Pulmonary artery endothelial cell (primary cell): ENCODE measurements at places on chromosomes 1 and 21.
A peak's percentile ranks its signal among the peaks of the same experiment; 100 is the strongest.

DNA sequence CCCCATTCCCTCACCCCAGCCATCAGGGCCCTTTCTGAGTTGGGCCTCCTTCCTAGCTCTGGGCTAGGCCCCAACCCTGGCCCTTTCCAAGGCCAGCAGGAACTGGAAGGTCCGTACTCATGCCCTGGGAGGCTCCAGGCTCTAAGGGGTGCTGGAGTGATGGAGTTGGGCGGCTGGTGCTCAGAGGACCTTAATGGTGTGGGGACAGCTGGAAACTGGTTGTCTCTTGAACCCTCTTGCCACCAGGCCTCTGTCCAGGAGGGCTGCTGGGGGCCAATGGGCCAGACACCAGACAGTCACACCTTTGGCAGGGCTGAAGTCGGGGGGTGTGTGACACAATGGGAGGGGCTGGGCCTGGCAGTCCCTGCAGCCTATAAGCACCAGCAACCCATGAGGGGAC, 9.2 kb upstream of the PADI1 start:
- DNase-seq: no peak

GRCh38 chr1:35656148-35656862, 15.0 kb upstream of the PSMB2 start:
- no peak for DNase-seq

GRCh38 chr1:67576474-67576873, 108.5 kb upstream of the GADD45A start:
- DNase-seq: no peak

- DNase-seq: no peak
Observed at GRCh38 chr1:83959824-83960498, 39.0 kb downstream of the TTLL7 start.

DNA sequence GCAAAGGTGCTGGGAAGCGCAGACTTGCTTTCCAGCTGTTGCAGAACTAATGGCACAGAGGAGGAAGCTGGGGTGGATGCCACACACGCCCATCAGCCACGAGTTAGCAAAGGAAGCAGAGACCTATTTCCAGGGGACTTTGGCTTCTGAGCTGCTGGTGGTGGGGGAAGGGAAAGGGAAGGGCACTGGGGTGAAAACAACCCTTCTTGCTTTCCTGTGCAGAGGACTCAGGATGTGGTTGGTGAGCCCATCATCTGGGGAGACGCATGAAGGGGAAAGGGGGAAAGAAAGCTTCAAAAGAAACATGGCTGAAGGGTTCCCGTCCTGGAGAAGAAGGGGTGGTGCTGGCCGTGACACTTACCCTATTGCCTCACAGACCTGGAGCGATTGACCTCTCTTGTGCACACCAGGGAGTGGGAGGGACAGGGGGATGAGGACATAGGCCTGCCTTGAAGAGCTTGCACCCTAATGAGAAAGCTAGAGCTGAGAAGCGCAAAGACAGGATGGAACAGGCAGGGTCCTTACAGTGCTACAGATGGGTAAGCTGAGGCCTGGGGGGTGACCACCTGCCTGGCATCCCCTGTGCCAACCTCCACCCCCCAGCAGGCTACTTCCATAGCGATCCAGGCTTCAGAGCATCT, 140.8 kb upstream of the RAB4A start:
- no peak for DNase-seq

GRCh38 chr1:26994020-26994786, 711 bp downstream of the TRNP1 start:
- DNase-seq: no peak

DNA sequence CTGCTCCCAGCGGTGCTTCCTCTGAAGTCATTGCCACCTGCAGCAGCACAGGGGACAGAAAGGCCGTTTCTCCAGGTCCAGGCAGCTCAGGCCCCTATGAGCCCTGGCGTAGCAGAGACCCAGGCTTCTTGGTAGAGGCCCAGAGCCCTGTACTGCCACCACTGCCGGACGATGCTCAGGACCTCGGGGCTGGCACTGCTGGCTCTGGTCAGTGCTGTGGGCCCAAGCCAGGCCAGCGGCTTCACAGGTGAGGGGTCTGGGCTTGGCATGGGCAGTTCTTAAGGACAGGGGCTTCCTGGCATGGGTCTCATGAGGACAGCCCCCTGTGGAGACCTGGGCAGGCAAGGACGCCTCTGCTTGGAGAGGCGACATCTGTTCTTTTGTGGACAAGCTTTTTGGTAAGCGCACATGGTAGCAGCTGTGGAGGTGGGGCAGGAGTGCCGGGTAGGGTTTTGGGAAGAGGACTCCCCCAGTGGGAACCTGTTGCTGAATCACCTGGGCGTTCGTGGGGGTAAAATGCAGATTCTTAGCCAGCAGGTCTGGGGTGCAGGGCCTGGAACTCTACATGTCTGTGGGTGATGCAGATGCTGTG, at the start of gene UMODL1:
UMODL1 (plus strand) TSS at position 172 of the 592 bp plus-strand sequence; CDS start at position 172, 0 bp downstream.
- no peak for DNase-seq

DNA sequence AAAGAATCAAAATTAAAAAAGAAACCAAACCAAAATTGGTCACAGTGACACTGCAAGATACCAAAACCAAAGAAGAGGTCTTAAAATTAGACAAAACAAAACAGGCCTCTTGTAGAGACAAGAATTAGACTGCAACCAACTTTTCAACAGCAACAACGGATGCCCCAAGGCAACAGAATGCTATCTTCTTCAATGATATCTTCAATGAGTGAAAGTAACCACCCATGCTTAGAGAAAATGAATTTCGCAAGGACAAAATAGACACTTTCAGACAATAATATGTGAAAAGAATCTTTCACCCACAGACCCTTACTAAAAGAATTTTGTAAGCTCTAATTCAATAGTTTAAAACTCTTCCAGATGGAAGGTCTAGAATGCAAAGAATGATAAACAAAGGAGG, 41.7 kb downstream of the USP48 start:
- DNase-seq: no peak

DNA sequence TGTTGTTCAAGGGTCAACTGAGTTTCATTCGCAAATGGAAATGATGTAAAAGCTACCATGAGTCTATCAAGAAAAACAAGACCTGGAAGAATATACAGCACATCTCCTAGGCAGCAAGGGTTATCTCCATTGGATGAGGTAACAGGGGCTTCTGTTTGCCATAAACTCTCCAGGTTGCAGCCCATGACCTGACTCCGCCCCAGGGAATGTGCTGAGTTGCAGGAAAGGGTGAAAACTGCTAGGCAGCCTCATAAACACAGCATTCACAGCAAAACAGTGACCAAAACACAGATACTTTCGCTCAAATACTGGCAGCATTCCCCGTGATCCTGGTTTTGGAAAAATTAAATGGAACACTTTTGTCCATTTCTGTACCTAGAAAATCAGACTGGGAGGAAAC, 20.2 kb upstream of the ACTA1 start:
- no peak for DNase-seq

GRCh38 chr1:110873856-110874255, 908 bp downstream of the CD53 start:
- DNase-seq: no peak

DNA sequence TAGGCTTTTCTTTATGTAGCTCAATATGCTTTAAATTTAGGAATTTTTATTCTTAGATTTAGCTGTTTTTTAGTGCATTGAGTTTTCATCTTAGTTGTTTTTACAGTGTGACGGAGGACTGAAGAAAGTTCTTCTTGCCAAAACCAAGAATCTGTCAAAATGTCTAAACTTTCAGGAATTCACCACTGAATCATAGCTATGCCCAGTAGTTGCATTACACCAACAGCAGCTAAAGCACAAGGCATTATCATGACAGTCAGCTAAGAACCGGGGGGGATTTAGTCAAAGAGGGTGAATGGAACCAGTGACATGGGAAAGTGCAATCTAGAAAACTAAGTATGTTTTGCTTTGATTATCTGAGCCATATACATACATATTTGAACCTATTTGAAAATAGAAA, 6.5 kb upstream of the C1orf146 start:
- DNase-seq: no peak

- no peak for DNase-seq
Observed at GRCh38 chr1:22575532-22576149, 12.4 kb downstream of the EPHA8 start.

DNA sequence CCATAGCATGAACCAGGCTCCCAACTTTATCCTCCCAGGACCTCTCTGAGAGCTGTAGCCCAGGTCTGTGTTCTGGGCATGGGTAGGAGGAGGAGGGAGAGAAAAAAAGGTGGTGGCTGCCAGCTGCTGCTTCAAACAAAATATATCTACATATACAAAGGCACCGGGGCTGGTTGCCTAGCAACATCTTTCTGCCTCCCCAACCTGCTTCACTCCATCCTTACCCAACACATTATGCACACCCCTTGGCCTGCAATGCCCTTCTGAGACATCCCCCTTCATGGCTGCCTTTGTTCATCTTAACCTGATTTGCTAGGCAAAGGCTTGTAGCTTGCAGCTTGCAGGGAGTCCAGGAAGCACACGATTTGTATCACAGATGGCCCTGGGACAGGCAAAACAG, 27.2 kb upstream of the ATP1A1 start:
- DNase-seq: no peak

- DNase-seq: no peak
Observed at GRCh38 chr1:61591351-61591750, 133.6 kb downstream of the TM2D1 start.

GRCh38 chr1:232340446-232340845, 289.5 kb downstream of the SIPA1L2 start:
- no peak for DNase-seq

DNA sequence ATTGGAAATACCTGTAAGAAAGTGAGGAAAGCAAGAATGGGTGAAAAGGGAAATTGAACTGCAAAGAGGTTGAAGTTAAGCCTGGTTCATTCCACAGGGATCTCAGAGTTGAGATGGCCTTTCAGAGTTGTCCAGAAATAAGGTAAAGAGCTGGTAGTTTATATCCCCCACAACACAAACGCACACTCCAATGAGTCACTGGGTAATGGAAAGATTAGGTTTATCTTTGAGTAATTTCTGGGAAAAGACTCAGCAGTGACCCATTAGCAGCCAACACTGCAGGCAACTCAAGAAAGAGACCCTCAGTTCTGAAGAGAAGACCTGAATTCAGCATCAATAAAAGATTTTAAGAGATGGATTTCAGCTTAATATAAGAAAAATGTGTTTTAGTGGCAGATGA, 485.5 kb downstream of the PTPRC start:
- DNase-seq: no peak

DNA sequence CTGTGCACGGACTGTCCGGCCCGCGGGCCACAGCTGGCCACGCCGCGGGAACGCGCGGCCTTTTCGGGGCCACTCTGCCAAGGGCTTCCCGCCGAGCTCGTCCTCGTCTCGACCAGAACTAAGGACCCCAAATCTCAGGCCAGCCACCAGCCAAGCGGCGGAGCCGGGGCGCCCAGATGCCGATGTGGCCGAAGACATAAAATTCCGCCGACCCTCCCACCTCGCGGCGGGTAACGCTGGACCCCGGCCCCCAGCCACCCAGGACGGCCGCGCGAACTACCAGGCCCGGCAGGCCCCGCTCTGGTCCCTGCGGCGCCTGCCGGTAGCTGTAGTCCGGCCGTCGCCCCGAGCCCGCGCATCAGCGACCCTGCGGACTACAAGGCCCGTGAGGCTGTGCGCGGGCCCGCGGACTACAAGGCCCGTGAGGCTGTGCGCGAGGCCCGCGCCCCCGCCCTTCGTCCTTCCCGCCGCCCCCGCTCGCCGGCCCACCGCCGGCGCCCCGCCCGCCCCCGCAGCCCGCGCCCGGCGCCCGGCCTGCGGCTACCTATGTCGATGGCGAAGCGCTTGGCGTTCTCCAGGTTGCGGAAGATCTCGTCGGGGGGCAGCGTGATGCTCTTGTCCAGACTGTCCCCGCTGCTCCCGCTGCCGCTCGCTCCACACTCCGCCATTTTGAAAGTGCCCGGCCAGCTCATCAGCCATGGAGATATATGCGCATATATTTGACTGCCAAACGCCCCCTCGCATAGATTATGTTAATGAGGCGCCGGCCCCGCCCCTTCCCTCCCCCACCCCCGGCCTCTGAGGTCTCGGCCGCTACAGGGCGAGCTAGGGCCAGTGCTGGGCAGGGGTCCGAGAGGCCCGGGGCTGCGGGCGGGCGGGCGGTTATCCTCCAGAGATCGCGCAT, at the start of gene PANK4:
PANK4 (minus strand) TSS at position 677 of the 904 bp plus-strand sequence; CDS start at position 668, 9 bp downstream.
- DNase-seq: peak; percentile 83

- no peak for DNase-seq
Observed at GRCh38 chr1:146019231-146020057, 2.1 kb downstream of the HJV start.

DNA sequence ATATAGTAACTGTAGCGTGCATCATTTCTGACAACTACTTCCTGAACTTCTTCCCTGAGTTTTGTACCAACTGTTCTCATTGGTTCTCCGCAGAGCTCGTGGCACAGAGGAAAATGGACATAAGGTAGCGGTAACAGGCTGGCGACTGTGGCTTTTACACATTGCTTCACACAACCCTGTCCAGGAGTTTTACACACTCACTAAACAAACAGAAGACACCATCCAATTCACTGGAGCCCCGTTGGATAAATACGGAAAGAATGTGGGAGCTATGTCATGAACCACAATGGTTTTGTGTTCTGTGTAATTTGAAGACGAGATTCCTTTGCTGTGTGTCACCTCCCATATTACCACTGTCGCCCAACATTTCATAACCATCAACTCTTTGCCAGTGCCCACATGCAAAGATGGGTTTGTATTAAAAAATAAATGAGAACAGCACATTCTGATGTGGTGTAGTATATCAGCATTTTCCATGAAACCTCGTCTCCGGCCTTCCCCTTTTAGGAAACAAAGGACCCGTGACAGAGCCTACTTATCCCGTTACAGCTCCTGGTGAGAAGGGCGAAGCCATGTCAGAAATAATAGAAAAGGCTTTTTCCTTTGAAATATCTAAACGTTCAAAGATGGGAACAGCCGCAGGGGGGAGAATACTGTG, 47.4 kb upstream of the ENAH start:
- DNase-seq: peak; percentile 27

- DNase-seq: no peak
Observed at GRCh38 chr21:31443736-31444521, 99.9 kb upstream of the TIAM1 start.

GRCh38 chr1:166933633-166934032, 41.7 kb downstream of the ILDR2 start:
- no peak for DNase-seq

- peak; percentile 35 for DNase-seq
Observed at GRCh38 chr1:6743189-6744101, 41.8 kb upstream of the CAMTA1 start.

DNA sequence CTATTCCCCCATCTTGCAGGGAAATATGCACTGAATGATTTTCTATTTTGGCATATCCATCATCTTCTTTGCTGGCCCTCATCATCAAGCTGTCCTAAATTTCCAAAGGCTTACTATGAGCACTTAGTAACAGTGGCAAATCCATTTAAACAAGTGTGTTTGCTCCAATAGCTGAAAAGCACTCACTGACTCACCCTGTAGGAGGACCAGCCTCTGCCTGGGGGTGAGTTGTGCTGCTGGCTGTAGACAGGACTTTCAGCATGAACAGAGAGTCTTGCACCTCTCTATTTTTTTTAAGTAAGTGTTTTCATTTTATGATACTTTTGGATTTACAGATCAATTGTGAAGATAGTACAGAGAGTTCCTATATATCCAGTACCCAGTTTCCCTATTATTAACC, 97.3 kb downstream of the SLC35F3 start:
- DNase-seq: no peak

DNA sequence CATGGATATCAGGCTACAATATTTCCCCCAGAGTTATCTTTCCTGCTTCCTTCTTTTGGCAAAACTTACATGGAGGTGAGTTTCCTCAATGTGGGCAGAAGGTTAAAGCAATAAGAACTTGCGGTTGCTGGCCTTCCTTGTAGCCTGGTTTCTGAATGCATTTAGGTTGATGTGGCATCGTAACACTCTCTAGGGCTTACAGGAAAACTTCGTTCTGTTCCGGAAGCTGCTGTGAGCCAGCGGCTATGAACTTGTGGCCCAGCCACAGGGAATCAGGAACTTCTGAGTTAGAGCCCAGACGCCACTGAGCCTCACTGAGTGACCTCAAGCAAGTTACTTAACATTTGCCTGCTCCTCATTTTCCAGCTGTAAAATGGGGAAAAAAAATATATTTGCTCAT, 623.4 kb upstream of the ADAMTS5 start:
- DNase-seq: no peak
